Stimulated activated CD4-positive, alpha-beta T cell treated with anti-CD3 and anti-CD28 coated beads, TNF-alpha, amount 100 ng/mL, for 1 hour (primary cell): ENCODE measurements at places on chromosomes 2 and 18.

GRCh38 chr2:240933966-240934700, 28.0 kb downstream of the CROCC2 start:
- DNase-seq, result no peak

- DNase-seq, result no peak
These were observed 55.2 kb upstream of the UGP2 start for GRCh38 chr2:63786471-63786870.

DNA sequence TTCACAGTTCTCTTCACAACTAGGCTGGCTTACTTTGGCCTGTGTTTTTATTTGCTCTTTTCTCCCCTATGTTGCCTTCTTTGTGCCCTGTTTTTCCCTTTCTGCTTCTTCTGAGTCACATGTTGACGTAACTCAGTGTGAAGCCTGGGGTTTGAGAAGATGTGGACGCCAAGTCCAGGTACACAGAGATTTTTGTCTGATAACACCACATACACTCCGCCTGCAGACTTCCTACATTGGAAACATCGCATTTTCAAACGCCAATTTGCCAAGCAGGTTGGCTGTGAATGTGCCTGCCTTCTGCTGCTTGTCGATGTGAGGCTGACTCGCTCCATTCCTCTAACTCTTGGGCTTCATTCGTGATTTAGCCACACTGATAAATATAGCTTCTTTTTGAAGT, 62.6 kb upstream of the FN1 start:
- DNase-seq, result no peak

DNA sequence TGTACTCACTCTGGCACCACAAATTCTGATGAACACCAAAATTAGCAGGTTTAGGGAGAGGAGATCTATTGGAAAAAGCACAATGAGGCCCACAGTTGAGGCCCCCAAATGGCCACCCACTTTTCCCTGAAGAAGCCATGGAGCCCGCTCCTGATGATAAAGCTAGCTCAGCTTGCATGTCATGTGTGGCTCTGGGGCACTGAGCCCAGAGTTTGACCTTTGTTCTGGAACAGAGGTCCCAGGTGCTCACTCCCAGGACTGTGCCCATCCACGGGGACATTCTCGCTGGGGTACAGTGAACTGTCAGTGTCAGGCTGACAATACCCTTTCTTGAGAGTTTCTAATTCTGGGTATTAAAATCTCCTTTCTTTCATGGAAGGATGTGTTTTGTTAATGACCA, 36.2 kb downstream of the XDH start:
- no peak for DNase-seq

- no peak for DNase-seq
These were observed 112.1 kb upstream of the PIK3C3 start for GRCh38 chr18:41842886-41843285.

DNA sequence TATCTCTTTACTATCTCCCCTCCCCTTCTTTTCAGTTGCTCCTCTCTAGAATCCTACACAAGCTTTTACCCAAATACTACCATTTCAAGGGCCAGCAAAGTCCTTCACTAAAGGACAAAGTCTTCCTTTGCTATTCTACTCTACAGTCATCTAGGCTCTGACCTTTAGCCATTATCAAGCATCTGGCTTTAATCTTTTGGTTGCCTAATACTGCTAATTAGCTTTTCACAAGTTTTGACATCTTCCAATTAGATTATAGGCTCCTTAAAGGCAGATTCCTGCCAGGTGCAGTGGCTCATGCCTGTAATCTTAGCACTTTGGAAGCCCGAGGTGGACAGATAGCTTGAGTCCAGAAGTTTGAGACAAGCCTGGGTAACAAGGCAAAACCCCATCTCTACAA, 194.4 kb downstream of the SH3BP4 start:
- DNase-seq, result no peak

- no peak for DNase-seq
These were observed 65.6 kb downstream of the ODC1 start for GRCh38 chr2:10382354-10383061.

DNA sequence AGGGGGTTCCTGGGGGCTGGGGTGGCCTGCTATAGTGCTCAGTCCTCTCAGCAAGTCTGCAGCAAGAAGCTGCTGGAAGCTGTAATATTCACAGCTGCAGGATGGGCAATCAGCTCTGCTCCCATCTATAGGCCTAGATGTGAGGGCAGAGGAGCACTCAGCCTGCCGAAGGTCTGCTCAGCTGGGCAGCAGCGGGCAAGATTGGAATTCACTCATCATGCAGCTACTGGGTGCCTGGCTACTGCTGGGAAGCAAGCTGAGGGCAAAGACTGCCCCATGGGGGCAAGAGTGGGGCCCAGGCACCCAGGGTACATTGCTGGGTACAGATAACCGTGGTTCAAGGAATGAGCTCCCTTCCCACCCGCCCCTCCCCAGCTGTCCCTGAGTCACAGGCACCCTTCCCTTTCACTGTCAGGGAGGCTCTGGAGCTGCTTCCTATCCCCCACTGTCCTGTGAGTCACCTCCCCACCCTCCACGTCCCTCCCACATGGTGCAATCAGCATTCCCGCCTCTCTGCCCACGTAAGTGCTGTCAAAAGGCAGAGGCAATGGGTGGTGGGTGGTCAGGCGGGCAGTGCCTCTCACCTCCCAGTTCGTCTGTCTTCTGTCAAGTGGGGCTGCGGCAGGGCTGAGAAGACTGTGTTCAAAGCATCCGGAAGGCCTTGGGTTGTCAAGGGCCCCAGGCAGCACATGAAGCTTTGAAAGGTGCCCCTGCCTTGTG, 169.2 kb downstream of the TRIM43 start:
- no peak for DNase-seq

- DNase-seq, result no peak
These were observed 154.1 kb upstream of the HDAC4 start for GRCh38 chr2:239554766-239555570.

DNA sequence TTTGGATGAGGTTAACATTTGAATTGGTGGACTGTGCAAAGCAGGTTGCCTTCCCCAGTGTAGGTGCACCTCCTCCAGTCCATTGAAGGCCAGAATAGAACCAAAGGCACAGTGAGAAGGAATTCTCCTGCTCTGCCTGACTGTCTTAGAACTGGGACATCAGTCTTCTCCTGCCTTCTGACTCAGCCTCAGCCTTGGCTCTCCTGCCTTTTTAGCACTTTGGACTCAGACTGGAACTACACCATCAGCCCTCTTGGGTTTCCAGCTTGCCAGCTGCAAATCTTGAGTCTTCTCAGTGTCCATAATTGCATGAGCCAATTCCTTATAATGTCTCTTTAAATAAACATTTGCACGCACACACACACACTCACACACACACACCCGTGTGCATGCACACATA, 8.0 kb upstream of the TMEM177 start:
- no peak for DNase-seq

GRCh38 chr2:61700464-61700863, 153.4 kb downstream of the FAM161A start:
- DNase-seq, result no peak

- no peak for DNase-seq
These were observed 151.1 kb upstream of the MSH6 start for GRCh38 chr2:47631792-47632398.

DNA sequence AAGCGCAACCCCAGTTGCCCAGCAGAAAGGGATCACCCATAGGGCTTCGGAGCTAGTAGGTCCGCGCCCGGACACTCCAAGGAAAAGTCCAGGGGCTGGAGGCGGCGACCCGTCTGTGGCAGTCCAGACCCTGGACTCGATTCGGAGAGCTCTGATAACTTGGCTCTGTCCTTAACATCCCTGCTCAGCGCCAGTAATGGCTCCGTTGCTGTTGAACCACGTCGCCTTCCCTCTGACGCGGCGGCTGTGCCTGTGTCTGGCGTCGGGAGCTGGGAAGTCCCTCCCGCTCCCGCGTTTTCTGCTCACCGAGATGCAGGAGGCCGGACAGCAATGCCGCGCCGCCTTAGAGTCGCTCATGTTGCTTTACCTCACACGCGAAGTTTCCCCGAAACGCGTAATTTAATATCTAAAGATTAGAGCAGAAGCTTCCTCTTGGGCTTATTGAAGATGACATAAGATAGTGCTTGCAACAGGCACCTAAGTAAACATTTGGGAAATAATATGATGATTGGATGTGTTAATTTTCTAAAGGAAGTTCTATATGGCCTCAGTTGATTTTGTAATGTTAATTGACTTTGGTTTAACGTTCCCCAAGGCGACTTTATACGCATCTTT, 1.3 kb upstream of the ZBTB14 start:
- DNase-seq, result peak; percentile 45

DNA sequence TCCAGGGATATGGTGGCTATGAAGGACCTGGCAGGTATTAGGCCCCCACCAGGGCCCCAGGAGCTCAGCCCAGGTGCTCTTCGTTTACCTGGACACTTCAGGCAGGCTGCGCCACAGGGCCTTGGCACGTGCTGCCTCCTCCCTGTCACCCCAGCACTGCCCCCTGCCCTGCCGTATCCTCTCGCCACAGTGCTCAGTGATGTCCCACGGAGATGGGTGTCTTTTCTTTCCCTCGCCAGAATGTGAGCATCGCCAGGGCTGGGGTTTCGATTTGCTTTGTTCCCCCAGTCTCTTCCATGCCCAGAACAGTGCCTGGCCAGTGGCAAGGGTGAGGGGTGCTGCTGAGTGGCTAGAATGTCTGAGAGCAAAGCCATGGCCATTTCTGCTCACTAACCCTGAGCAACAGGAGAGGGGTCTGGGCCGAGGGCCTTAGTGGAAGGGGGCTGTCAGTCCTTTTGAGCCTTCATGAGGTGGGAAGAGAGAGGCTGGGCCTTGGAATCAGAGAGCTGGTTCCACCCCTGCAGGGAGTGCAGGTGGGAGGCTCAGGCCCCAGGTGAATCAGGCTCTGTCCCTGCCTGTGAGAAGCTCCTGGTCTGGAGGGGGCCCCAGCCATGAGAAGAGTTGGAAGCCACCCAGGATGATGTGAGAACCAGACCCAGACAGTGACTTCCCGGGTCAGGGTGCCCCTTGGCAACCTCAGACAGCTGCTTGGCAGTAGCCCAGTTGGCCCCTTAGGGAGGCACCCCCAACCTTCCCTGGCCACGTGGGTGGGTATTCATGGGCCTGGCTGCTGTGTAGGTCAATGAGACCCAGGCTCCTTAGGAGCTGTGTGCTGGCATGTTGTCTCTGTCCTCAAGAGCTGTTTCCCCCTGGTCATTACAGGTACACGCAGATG, 129.9 kb upstream of the HS6ST1 start:
- DNase-seq, result no peak

DNA sequence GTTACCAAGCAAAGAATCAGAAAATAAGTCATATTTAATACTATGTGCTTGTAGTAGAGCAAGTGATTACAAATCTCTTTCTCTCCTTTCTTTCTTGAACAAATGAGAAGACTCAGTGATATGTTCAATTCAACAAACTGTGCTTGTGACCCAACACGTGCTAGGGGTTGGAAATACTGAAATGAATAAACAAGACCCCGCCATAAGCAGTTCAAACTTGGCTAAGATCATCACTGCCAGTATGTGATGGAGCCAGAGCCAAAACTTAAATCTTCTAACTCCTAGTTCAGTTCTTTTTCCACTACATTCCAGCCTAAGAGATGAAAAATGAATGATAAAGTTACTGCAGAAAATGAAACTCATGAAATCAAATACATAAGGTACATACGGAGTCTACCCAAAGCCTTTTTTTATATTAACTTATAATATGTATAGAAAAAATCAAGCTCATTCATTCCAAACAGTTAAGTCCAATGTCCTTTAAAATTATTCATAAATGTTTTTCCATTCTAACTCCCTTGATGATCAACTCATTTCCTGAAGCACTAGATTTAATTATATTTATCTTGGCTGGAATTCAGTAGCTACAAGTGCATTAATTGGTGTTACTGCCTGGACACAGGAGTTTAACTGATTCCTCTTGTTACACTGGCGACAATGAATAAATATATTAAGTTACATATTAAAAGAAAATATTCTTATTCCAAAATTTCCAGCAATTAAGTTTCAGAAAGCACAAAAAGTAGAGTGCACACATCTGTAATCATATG, 36.0 kb downstream of the GALNT3 start:
- DNase-seq, result no peak

- no peak for DNase-seq
These were observed 94.9 kb downstream of the FHOD3 start for GRCh38 chr18:36392164-36392978.

GRCh38 chr18:68436485-68436884, 278.4 kb downstream of the TMX3 start:
- DNase-seq, result no peak

DNA sequence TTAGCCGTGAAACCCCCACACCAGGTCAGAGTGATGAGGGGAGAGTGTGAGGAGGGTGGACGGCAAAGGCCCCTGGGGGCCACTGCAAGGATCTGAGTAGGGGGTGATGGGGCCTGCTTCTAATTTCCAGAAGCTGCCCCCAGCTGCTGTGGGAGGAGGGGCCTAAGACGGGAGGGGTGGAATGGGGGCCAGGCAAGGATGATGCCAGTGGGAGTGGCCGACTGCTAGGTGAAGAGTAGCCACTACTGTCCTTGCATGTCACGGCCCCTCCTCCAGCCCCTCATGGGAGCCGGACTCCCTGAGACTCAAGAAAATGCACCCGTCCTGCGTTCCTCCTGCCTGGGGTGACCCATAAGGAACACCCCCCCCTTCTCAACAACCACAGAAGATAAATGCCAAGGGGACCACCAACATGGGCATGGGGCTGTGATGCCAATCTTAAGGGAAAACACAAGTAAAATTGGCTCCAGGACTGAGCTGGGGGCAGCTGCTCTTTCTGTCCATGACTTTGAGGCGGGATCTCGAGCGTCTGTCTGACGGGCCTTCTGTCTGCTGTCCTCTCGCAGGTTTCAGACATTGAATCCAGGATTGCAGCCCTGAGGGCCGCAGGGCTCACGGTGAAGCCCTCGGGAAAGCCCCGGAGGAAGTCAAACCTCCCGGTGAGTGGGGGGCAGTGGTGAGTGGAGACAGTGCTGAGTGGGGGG, 24.2 kb upstream of the PRLH start:
- no peak for DNase-seq

DNA sequence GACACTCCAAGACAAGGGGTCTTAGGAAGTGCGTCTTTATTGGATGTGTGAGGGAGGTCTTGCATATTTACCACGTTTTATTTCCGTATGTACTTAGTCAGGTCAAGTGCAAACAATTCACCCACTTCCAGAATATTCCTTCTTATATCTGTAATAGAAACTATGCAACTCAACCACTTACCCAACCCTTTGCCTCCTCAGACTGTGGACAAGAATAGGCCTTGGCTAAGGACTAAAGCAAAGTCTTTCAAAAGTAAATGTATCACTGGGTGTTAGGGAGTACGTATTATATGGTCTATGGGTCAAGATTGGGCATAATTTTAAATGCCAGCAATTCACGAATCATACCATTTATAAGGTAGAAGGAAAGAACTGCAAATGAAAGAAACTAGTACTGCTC, 484.8 kb downstream of the MBD2 start:
- DNase-seq, result no peak

DNA sequence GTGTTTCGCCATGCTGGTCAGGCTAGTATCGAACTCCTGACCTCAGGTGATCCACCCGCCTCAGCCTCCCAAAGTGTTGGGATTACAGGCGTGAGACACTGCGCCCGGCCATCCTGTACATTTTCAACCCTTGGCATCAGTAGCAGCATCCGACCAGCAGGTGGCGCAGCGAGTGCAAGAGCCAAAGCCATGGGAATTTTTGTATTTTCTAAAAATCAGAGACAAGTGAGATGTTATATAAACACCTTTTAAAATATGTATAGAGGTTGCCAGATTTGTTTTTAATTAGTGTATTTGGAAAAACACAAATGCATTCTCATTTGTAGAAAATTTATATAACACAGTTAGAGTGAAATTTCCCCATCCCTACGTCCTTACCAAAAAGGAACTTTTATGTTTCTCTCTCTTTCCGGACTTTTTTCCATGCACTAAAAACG, 36.8 kb downstream of the MOGAT1 start:
- DNase-seq, result peak; percentile 77
